ENCODE measurements at places on chromosomes 12 and 14. TPM values are rescaled to one million over a fixed set of nuclear protein-coding genes. Genes with fewer than 3 reads are reported as not detected.
A peak's percentile ranks its signal among the peaks of the same experiment; 100 is the strongest.

DNA sequence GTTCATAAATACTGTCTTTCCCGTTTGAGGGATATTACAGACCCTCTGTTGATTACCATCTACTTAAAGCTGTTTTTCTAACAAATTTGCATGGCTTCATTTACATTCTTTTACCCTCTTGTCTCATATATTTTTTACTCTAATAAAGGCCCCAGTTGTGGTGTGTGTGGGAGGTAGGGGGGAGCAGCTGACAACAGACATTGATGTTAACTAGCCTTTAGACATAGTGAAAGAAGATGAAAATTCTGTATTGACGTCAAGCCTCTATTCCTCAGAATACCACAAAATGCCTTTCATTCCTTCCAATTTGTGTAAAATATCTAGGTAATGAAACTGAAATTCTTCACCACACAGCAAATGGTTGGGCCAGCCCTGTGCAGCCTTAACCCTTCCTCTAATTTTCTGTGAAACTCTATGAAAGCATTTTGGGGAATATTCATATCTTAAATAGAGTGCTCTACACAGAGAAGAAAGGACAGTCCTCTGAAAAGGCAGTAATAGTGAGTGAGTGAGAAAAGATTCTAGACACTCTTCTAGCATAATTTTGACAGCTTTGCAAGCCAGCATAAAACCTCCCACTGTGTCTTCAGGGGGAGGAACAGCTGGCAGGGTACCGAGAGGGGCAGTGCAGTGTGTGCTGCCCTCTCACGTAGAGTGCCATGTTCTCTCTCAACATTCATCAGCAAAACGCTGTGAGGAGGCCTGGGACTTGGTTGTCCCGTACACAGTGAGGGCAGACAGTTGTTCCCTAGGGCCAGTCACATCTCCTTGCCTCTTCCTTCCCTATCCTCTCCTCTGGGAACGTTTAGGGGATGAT, 20.1 kb upstream of the CERS5 start:
- H3K36me3 ChIP-seq: peaks cover 38% of the 10 kb centered on the region
- no peak overlapping the region for H3K4me3 ChIP-seq
- peak overlapping the region; percentile 97 for H3K27ac ChIP-seq
- DNase-seq: peak; percentile 94

- DNase-seq: no peak
- no peaks in the 10 kb centered on the region for H3K36me3 ChIP-seq
Measured at GRCh38 chr14:79248771-79249170, 962.5 kb downstream of the DIO2 start.

GRCh38 chr14:78075555-78076277, 94.5 kb upstream of the NRXN3 start:
- no peak overlapping the region for H3K4me3 ChIP-seq
- H3K36me3 ChIP-seq: no peaks in the 10 kb centered on the region
- no peak for DNase-seq
- H3K4me1 ChIP-seq: no peaks in the 10 kb centered on the region

GRCh38 chr12:4353785-4354208, 25.7 kb downstream of the FGF23 start:
- no peaks in the 10 kb centered on the region for H3K4me1 ChIP-seq
- no peak overlapping the region for H3K27ac ChIP-seq
- H3K27me3 ChIP-seq: no peaks in the 10 kb centered on the region
- H3K4me3 ChIP-seq: no peak overlapping the region

GRCh38 chr14:73492670-73493069, 1.9 kb downstream of the RIOX1 start:
- peaks cover 11% of the 10 kb centered on the region for H3K4me1 ChIP-seq
- no peak overlapping the region for H3K27ac ChIP-seq
- H3K4me3 ChIP-seq: no peak overlapping the region
- peaks cover 3% of the 10 kb centered on the region for H3K36me3 ChIP-seq
- DNase-seq: no peak

- DNase-seq: peak; percentile 86
- H3K27ac ChIP-seq: peak overlapping the region; percentile 73
- H3K4me3 ChIP-seq: no peak overlapping the region
Measured at GRCh38 chr12:49662998-49663843, 39.9 kb downstream of the PRPF40B start.

GRCh38 chr12:106228320-106228710, 19.5 kb downstream of the CKAP4 start:
- DNase-seq: no peak
- no peak overlapping the region for H3K4me3 ChIP-seq
- no peaks in the 10 kb centered on the region for H3K27me3 ChIP-seq
- H3K4me1 ChIP-seq: no peaks in the 10 kb centered on the region

Gene CNTN1
- 0.18 TPM for total RNA-seq

- no peak overlapping the region for H3K4me3 ChIP-seq
- H3K27me3 ChIP-seq: no peaks in the 10 kb centered on the region
- H3K4me1 ChIP-seq: peaks cover 12% of the 10 kb centered on the region
- no peak overlapping the region for H3K27ac ChIP-seq
- peak; percentile 61 for DNase-seq
- no peaks in the 10 kb centered on the region for H3K36me3 ChIP-seq
Measured at GRCh38 chr14:65263177-65263788, 149.2 kb upstream of the FUT8 start.

- H3K4me1 ChIP-seq: peaks cover 22% of the 10 kb centered on the region
- H3K27ac ChIP-seq: peak overlapping the region; percentile 28
- H3K27me3 ChIP-seq: no peaks in the 10 kb centered on the region
- H3K4me3 ChIP-seq: no peak overlapping the region
- H3K36me3 ChIP-seq: peaks cover 4% of the 10 kb centered on the region
Measured at GRCh38 chr12:15982071-15982470, 70.9 kb downstream of the DERA start.

GRCh38 chr12:68236421-68237059, 10.9 kb upstream of the IL26 start:
- no peak overlapping the region for H3K4me3 ChIP-seq
- H3K36me3 ChIP-seq: no peaks in the 10 kb centered on the region
- DNase-seq: no peak
- no peak overlapping the region for H3K27ac ChIP-seq

DNA sequence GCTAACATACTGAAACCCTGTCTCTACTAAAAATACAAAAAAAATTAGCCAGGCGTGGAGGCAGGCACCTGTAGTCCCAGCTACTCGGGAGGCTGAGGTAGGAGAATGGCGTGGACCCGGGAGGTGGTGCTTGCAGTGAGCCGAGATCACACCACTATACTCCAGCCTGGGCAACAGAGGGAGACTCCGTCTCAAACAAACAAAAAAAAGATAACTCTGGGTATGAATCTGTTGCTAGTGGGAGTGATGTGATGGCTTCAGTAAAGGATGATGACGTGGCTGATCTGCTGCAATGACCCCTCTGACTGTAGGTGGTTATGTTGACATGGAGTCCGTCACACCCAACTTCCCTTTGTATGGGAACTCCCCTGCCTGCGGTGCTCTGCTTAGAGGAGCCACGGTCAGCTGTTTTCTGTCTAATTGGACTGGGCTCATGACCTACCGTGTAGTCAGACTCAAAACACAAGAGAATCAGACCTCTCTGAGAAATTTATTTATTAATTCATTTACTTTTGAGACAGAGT, 59.1 kb upstream of the MED13L start:
- no peak overlapping the region for H3K27ac ChIP-seq
- no peaks in the 10 kb centered on the region for H3K36me3 ChIP-seq
- H3K27me3 ChIP-seq: no peaks in the 10 kb centered on the region

DNA sequence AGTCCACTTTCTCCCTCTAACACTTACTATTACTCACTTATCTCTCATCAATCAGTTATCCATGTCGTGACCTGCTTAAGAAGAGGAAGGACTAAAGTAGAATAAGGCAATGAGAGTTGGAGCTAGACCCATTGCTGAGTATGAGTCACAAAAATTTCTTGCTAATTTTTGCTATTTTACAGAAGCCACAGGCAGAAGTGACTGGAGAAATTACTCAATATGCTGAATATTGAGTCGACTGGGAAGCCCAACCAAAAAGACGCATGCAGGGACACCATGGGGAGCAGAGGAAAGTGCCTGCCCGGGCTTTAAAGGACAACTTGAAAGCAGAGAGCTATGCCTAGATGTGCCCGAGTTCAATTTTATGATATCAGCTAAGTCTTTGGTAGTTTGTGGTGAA, 115.4 kb upstream of the FOXG1 start:
- no peaks in the 10 kb centered on the region for H3K4me1 ChIP-seq
- H3K36me3 ChIP-seq: no peaks in the 10 kb centered on the region
- no peaks in the 10 kb centered on the region for H3K27me3 ChIP-seq

Gene SLC22A17
- total RNA-seq: 6.4 TPM

DNA sequence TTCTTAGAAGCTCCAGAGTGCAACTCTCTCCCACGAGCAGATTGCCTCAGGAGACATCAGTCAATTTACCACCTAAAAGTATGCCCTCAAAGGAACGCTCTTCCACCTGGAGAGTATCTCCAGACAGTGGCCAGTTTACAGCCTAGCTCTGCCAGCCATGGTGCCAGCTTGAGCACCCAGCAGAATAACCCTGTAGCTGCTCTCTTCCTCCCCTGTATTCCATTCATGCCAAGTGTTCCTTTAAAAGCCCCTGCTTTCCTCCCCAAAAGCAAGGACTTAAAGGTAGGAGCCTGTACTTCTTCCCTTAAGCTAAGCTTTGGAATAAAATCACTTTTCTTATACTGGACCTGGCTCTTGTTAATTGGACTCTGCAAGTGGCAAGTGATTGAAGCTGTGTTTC, 245.4 kb upstream of the TMEM132C start:
- H3K4me3 ChIP-seq: no peak overlapping the region
- no peaks in the 10 kb centered on the region for H3K4me1 ChIP-seq
- no peaks in the 10 kb centered on the region for H3K36me3 ChIP-seq
- no peak overlapping the region for H3K27ac ChIP-seq
- DNase-seq: no peak
- no peaks in the 10 kb centered on the region for H3K27me3 ChIP-seq

Gene RAPGEF3
- total RNA-seq: 0.83 TPM

Gene RILPL1
- total RNA-seq: 14.2 TPM

- peaks cover 4% of the 10 kb centered on the region for H3K4me1 ChIP-seq
- peak overlapping the region; percentile 77 for H3K4me3 ChIP-seq
- H3K27me3 ChIP-seq: peaks cover 16% of the 10 kb centered on the region
- no peaks in the 10 kb centered on the region for H3K36me3 ChIP-seq
- no peak for DNase-seq
Measured at GRCh38 chr14:59187802-59188460, 536 bp upstream of the DAAM1 start.

DNA sequence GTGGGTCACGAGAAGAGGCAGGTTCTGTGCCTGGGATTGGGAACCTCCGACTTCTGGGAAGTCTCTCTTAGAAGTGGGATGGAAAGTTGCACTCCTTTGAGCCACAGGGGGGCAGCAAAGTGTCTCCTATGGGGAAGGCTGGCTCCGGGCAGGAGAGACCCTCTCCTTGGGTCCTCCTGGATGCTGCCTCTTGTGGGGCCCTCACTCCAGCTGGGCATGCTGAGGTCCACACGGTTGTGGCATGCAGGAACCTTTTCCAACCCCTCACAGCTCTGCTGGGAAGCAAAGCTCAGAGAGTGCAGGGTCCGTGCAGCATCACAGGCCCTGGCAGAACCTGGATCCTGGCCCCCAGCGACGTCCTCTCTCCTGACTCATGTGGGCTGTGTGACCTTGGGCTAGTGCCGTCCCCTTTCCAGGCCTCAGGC, 17.4 kb downstream of the SDSL start:
- no peaks in the 10 kb centered on the region for H3K4me1 ChIP-seq
- peak; percentile 31 for DNase-seq
- H3K27me3 ChIP-seq: peaks cover 11% of the 10 kb centered on the region

DNA sequence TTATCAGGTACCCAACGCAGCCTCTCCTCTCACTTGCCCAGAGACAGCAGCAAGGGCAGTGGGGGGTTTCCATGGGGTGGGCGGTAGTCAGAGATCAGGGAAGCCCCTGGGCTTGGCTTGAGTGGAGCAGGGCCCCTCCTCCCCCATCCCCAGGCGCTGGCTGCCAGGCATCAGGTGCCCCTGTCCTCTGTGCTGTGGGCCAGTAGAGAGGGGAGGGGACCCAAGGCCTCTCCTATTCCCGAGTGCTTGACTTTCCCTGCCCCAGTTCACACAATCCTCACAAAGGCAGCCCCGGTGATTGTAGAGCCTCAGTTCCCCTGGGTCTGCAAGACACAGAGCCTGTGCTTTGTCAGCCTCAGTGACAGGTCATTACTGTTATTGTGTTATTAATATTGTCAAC, 57.7 kb downstream of the MVK start:
- no peak overlapping the region for H3K4me3 ChIP-seq
- H3K27me3 ChIP-seq: peaks cover 22% of the 10 kb centered on the region
- no peaks in the 10 kb centered on the region for H3K36me3 ChIP-seq
- no peak for DNase-seq
- no peaks in the 10 kb centered on the region for H3K4me1 ChIP-seq
- H3K27ac ChIP-seq: no peak overlapping the region

Gene KCNA5
- total RNA-seq: not detected

- H3K36me3 ChIP-seq: no peaks in the 10 kb centered on the region
- H3K4me1 ChIP-seq: no peaks in the 10 kb centered on the region
Measured at GRCh38 chr12:98085046-98085755, 430.2 kb upstream of the TMPO start.

Gene ACOT4
- total RNA-seq: 0.54 TPM

DNA sequence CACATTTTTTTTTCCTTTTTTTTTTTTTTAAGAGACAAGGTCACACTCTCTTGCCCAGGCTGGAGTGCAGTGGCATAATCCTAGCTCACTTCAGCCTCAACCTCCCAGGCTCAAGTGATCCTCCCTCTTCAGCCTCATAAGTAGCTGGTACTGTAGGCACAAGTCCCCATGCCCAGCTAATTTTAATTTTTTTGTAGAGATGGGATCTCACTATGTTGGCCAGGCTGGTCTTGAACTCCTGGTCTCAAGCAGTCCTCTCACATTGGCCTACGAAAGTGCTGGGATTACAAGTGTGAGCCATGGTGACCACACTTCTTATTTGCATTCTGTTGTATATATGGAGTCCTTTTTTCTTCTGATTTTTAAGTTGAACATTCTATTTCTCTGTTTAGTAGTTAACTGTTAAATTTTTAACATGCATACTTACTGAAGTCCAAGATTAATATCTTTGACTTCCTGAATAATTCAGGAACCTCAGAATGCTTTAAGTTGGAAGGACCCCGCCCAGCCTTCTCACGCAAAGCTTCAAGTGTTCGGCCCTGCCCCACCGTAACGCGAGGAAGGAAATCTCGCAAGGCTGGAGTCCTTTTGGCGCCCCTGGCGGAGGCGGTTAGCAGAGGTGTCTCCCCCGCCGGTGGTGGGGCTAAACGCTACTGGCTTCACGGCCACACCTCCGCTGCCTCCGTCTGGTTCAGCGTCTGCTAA, 21.6 kb downstream of the SPATS2 start:
- H3K27ac ChIP-seq: no peak overlapping the region
- H3K4me1 ChIP-seq: no peaks in the 10 kb centered on the region
- no peaks in the 10 kb centered on the region for H3K27me3 ChIP-seq
- H3K4me3 ChIP-seq: no peak overlapping the region
- peaks cover 7% of the 10 kb centered on the region for H3K36me3 ChIP-seq

GRCh38 chr12:46385438-46385837, 12.9 kb upstream of the SLC38A2 start:
- H3K36me3 ChIP-seq: no peaks in the 10 kb centered on the region
- peaks cover 21% of the 10 kb centered on the region for H3K4me1 ChIP-seq
- no peak overlapping the region for H3K4me3 ChIP-seq
- DNase-seq: no peak
- H3K27me3 ChIP-seq: no peaks in the 10 kb centered on the region

Gene NXPH4
- 0.56 TPM for total RNA-seq

GRCh38 chr12:124162151-124163110, 132.5 kb upstream of the RFLNA start:
- no peaks in the 10 kb centered on the region for H3K4me1 ChIP-seq
- DNase-seq: no peak
- H3K4me3 ChIP-seq: no peak overlapping the region

Gene GLIPR1L1
- not detected for total RNA-seq

- no peaks in the 10 kb centered on the region for H3K27me3 ChIP-seq
- DNase-seq: no peak
- H3K27ac ChIP-seq: no peak overlapping the region
- peaks cover 30% of the 10 kb centered on the region for H3K4me1 ChIP-seq
Measured at GRCh38 chr14:75438486-75439080, 10.8 kb downstream of the JDP2 start.

Measured in IMR-90 (cell line).